HepG2 (cell line): ENCODE measurements at places on chromosomes 2 and 18.
A peak's percentile ranks its signal among the peaks of the same experiment; 100 is the strongest.

- no peak for DNase-seq
Observed at GRCh38 chr2:147512206-147512605, 332.6 kb upstream of the ACVR2A start.

DNA sequence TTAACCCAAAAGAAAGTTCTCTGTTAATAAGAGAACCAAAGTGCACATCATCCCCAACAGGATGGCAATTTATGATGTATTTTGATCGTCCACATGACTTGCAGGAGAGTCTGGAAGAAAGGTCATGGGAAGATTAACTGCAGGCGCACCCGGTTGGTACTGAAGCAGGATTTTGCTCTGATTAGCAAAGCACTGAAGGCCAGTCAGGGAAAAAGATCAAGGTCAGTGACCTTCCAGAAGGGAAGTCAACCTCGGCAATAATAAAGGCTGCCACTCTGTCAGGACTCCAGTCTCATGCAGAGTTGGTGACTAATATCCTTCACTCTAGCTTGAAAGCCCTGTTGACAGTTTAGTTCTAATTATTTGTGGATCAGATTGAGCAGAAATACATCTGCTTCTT lies 432.7 kb upstream of the RAB12 start:
- DNase-seq = peak; percentile 80

GRCh38 chr2:167249197-167249596 lies 360.9 kb downstream of the XIRP2 start:
- no peak for DNase-seq

- DNase-seq = no peak
Observed at GRCh38 chr2:82740527-82740926, 1718.6 kb downstream of the SUCLG1 start.

DNA sequence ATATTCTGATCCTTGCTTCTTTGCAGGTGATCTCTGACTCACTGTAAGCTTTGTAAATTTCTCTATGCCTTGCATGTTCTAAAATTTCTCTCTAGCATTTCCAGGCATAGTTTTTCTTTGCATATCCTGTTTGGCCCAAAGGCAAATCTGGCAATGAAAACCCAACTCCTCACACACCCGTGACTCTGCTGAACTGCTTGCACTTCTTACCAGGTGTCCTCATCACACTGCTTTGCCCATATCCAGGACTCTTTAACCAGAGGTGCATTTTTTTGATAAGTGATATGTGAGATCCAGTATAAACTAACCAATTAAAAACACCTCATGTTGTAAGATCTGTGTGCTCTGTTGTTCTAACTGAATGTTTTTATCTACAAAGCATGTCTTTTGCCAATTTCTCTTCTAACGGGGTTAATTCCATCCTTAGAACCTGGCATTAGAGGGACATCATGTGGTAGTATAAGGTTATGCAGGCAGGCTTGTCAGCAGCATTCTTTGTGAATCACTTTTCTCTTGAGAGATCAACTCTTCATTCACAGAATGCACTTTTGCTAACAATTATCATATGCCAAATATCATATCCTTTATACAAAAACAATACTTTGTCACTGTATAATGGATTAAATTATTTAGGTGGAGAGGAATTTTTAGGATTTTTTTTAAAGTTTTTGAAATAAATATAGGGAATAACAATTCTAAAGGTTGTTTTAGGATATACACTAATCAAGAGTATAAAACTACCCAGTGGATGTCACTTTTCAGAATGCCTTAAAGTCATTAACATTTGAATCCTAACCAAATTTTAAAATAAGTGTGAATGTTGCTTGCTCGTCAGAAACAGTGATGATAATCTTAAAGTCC lies 20.8 kb upstream of the TMX3 start:
- DNase-seq = peak; percentile 28

DNA sequence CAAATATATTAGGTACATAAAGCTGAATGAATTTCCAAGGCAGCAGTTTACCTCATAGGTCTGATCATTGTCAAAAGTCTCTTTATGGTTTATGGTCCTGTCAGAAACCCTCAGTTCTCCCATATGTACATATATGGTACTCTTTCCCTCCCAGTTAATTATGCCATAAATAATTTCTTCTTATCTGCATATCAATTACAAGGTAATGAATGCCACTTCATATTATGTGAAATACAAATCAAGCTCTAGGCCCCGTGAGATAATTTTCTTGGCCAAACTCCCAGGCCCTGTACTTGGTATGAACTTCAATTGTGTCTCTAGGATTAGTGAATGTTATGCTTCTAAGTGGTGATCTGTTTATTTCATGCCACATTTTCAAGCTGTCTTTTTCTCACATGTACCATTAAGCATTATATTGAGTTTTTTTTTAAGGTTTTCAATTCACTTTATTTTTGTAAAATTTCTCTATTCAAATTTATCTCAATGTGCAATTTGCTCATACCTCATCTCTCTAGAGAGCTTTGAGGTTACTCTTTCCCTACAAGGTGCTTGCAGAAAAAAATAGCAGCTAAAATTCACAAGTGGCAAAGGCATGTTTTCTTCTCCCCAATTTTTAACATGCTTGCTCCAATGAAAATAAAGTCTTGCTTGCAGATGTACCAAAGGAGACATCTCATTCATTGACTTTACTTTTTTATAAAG lies 430.6 kb upstream of the VRK2 start:
- DNase-seq = no peak

- DNase-seq = no peak
Observed at GRCh38 chr18:26920644-26921043, 55.1 kb upstream of the AQP4 start.

- DNase-seq = no peak
Observed at GRCh38 chr2:71811726-71812125, 335.9 kb downstream of the CYP26B1 start.

DNA sequence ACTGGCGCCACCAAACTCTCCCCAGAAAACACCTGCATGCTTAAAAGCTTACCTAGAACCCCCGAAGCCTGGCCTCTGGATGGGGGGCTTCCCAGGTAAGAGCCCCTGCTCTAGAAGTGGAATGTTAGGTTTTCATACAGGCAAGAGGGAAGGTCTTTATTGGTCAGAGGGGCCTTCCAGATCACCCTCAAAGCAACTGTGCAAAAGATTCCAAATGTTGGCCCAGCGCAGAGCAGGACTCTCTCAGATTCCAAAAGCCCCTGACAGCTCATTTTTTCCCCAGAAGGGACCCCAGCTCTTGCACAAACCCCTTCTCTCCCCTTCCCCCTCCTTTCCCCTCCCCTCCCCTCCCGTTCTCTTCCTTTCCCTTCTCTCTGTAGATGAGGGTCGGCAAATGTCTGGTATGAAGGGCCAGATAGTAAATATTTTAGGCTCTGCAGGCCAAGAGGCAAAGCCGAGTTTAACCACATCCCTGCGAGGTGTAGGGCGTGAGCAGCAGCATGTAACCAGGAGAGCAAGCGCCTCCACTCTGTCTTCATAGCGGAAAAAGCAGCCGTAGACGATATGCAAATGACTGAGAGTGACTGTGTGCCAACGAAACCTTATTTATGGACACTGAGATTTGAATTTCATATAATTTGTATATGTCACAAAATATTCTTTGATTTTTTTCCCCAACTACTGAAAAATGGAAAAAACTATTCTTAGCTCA lies 116.9 kb downstream of the SMAD7 start:
- DNase-seq = no peak

GRCh38 chr2:231189571-231190495 lies 8.6 kb upstream of the ARMC9 start:
- no peak for DNase-seq

GRCh38 chr18:670522-670921 lies 13.1 kb downstream of the TYMS start:
- no peak for DNase-seq

DNA sequence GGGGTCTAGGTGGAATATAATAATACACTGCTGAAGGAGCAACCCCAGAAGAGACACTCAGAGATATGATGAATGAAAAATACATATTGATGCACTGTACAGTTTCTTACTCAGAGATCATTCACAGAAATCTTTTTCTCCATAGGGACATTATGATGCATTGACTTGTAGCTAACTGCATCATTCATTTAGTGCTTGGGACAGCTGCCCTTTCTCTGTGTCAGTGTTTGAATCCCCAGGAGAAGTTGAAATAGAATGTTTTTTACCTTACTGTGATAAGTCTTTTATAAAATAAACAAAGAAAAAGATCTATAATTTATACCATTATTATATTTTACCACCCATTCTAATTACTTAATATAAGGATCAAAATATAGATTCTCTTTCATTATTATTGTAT lies 91.7 kb upstream of the DSEL start:
- DNase-seq = no peak

DNA sequence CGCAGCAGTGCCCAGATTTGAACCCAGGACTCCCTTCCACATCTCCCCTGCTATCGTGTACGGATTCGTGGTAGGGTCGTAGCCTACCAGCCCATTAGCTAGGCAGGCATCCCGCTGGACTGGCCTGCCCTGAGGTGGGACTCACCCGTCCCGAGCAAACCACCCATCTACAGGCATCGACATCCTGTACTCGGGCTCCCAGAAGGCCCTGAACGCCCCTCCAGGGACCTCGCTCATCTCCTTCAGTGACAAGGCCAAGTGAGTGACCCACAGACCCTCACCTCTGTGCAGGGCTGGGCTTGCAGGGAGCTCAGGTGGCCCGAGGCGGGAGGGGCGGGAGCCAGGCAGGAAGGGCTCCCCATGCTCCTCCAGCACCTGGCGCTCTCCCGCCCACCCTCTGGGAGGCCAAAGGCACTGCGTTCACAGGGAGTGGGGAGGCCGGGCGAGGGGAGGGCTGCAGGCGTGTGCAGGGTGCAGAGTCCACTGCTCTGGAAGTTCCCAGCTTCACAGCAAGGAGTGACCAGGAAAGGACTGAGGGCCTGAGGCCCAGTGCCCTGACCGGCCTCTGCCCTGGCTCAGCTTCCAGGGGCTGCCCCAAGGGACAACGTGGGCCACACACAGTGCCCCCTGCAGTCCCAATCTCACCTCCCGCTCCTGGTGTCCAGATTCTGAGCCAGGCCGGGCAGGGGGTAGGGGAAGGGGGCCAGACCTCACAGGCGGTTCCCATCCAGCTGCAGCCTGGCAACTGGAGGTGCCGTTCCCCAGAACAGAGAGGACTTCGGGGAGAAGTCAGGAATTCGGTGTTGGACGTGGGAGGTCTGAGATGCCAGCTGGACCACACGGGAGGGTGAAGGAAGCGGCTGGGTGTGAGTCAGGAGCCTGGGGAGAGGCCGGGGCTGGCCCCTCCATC lies 5.4 kb downstream of the AGXT start:
- peak; percentile 92 for DNase-seq

GRCh38 chr2:72036595-72036994 lies 111.1 kb downstream of the CYP26B1 start:
- DNase-seq = no peak

DNA sequence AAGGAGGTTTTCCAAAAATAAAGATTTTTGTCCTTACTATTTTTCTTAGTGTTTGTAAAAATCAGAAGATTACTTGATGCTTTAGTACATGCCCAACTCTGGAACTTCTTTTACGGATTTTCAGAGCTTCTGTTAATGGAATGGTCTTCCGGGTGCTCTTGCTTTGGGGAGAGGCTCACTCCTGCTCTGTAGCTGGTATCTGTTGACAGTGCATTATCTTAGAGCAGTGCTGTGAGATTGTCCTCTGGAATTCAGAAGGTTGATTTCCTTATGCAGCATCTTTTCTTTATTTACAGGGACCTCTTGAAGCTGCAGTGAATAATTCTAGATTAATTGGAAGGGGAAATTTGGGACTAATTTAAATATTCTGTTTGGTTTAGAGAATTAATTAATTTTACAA lies 4.6 kb downstream of the MAPRE2 start:
- no peak for DNase-seq

DNA sequence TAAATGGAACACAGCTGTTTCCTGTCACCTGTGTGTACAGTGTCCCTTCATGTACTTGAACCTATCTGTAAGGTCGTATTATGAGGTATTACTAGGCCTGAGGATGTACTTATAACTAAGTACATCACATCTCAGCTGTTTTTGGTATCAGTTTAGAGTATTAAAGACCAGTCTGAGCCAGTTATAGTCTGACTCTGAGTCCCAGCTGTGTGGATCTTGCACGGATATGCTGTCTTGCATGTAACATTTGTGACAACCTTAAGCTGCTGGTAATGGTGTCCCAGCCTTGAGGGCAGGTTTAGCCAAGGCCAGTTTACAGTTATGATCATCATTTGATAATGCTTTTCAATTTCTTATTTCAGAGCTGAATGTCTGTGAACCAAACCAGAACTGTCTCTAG lies 496.3 kb downstream of the SLC4A3 start:
- DNase-seq = no peak

DNA sequence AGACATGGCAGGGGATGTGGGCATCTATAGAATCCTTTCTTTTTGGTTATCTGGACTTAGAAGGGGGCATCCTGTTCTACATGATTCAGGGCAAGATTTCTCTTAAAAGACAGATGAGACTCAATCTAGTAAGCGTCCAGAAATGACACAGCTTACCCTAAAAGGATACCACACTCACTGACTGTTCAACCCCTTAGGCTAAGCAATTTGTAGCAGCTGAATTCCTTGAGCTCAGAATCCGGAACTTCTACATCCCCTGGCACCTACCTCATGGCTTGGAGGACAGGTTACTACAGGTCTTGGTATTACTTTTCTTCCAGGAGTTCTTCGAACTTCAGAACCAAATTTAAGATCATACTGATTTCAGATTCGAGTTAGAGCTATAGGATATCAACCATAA lies 138.4 kb downstream of the LAMA3 start:
- DNase-seq = no peak

DNA sequence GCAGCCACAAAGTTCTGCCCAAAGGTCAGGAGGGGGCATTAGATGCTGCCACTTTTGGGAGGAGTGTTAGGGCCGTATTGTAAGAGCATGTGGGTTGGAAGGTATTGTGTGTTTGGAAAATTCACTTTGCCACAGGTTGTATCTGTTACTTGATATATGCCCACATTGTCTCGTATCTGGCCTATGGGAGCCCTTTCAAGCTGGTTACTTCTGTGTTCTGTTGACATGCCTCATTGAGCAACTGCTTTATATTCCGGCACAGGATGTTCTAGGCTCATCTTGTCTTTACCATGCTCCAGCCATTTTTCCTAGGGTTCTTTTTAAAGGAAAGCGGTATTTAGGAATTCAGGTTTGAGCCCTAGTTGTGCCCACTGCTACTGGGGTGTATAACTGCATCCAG lies 6.0 kb downstream of the ADNP2 start:
- no peak for DNase-seq

- DNase-seq = no peak
Observed at GRCh38 chr2:19833978-19834377, 67.8 kb downstream of the TTC32 start.

DNA sequence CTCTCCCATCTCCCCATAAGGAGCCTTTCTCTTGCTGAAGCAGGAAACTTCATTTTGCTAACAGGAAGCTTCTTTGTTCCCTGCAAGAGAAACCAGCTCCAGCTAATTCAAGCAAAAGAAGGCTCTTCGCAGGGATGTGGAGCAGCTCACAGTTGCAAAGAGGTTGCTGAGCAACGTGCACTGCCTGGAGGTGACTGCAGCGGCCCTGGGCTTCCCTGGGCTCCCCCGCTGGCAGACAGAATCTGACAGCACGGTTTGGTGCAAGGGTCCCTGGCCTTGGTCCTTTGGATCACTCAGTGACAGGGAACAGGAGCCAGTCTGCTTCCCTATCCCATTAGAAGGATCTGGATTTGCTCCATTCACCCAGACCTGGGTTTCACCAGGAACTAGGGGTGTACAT lies 25.8 kb downstream of the GPR55 start:
- DNase-seq = no peak

GRCh38 chr2:227188292-227188691 lies 23.9 kb downstream of the COL4A3 start:
- DNase-seq = no peak

GRCh38 chr2:198285216-198285615 lies 480.8 kb downstream of the PLCL1 start:
- DNase-seq = no peak

GRCh38 chr2:69779258-69780001 lies 37.5 kb downstream of the ANXA4 start:
- DNase-seq = peak; percentile 31
